ENCODE measurements at places on chromosomes 5 and 9.
A peak's percentile ranks its signal among the peaks of the same experiment; 100 is the strongest.

DNA sequence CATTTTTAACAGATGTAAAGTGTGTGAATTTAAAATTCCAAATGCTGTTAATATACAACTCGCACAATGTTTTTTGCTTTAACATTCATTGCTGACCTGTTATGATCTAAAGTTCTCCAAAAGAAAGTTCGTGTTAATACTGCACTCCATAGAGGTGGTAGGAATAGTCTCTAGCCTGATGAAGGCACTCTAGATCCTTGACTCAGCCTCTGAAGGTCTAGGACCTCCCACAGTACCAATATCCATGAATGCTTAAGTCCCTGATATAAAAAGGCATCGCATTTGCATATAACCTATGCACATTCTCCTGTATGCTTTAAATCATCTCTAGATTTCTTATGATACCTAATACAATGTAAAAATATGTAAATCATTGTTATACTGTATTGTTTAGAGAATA, 213.6 kb downstream of the EFNA5 start:
- DNase-seq, result no peak

DNA sequence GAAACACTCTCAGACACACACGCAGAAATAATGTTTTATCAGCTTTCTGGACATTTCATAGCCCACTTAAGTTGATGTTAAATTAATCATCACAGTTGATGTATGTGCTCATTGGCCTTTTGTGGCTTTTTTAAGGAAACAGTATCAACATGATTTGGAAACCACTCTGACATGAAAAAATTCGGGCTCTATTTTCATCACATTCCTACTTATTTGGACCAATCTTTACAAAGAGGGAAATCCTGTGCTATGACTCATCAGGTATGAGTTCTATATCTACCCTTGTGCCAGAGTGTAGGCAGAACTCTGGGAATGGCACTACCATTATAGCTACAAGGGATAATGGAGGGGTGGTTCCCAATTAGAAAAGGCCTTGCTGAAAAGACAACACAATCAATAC, 388.4 kb upstream of the PTGER4 start:
- peak; percentile 82 for DNase-seq

DNA sequence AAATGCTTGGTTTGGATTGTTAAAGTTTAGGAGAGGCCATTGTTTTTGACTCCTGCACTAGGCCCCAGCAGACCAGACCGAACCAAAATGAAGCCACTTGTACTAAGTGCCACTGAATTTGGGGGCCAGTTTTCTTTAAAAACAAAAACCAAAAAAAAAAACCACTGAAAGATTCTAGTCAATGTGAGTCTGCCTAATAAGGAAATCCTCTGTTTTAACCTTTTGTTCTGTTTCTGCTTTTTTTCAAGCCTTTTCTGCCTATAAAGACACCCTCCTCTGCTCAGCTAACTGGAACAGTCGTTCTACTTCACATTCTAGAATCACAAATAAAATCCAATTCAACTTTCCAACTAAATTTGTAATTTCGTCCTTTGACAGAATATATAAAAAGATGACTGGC, 64.9 kb downstream of the SERINC5 start:
- no peak for DNase-seq

DNA sequence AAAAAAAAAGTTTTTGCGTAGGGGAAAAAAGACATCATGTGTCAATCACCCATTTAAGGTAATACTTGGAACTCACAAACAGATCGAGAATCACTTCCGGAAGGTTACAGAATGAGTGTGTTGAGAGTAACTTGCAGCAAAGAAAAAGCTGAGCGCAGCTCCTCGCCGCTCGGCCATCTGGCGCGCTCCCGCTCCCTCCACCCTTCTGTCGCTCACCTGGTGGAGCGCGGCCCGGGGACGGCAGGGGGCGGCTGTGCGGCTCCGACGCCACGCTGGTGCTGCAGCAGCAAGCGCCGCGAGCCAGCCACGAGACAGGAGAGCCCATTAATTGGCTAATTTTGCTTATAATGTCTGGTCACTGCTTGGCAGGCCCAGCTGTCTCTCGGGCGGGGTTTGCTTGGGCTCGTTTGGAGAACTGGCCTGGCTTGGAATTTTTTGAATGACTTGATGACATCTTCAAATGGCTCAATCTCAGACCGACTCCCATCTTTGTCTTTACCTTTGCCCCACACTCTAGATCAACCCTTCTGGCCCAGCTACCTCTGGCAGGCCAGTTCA, 601.8 kb downstream of the CCDC171 start:
- DNase-seq, result no peak

GRCh38 chr5:15700373-15700772, 200.4 kb downstream of the FBXL7 start:
- DNase-seq, result no peak

DNA sequence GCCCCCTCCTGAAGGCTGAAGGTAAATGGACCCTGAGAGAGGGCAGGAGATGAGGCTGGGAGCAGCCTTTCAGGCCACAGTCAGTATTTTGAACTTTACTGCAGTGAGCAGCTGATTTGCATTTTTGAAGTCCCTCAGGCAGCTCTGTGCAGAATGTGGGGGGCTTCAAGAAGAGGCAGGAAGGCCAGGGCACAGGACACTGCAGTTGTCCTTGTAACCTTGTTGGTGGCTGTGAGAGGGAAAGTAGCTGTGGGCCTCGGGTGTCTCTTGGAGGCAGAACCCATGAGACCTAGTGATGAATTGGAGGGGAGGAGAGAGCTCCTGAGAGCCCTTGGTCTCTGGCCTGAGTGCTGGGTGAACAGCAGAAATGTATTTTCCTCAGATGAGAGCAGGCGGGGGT, 2.6 kb downstream of the CCDC180 start:
- no peak for DNase-seq

DNA sequence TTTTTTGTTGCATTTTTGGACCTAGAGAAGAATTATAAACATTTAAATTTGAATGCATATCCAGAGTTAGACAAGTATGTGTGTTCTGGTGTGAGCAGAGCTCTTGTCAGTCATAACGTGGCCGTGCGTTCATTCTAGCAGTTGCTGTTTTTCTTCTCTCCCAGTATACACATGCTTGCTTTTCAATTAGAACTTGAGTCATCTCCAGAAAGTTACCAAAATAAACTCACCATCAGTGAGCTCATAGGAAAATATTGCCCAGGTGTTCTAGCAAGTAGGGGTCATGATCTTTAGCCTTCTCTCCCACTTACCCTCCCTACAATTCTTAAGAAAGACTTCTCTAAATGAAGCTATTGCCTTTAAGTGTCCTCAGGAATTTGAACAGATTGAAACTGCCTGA, 247.5 kb upstream of the TUT7 start:
- DNase-seq, result no peak

DNA sequence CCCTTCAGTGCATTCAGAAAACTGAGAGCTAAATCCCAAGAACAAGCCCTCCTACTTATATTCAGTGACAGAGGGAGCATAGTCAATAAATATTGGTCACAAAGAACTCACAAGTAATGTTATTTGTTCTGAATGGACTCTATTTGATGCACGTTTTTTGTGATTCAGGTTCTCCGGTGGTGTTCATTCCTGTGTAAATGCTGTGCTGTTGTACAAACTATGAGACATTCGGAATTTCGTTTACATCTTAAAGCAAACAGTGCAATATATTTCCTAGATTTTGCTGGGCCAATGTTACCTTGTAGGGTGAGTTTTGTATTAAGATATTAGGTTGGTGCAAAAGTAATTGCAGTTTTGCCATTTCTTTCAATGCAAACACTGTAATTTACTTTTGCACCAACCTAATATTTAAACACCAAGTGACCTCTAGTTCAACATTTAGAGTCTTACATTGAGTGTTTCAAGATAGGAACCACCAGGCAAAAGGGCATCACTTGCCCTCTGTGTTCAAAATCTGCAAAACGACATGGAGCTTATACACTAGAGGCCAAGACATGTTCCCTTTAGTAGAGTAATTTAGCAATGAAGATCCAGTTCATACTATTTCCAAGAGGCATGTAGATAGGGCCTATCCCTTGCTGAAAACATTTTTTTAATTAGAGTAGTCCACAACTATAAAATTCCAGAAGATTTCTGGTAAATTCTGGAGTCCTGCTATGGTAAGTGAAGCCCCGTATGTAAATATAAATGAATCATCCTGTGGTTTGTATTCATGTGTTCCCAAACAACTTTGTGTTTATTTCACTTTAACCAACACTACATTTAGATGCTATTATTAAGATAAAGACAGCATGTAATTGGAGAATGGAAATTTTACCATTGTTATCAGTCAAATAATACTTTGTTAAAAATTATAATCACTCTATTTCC, 444.0 kb upstream of the PTGER4 start:
- DNase-seq, result no peak

DNA sequence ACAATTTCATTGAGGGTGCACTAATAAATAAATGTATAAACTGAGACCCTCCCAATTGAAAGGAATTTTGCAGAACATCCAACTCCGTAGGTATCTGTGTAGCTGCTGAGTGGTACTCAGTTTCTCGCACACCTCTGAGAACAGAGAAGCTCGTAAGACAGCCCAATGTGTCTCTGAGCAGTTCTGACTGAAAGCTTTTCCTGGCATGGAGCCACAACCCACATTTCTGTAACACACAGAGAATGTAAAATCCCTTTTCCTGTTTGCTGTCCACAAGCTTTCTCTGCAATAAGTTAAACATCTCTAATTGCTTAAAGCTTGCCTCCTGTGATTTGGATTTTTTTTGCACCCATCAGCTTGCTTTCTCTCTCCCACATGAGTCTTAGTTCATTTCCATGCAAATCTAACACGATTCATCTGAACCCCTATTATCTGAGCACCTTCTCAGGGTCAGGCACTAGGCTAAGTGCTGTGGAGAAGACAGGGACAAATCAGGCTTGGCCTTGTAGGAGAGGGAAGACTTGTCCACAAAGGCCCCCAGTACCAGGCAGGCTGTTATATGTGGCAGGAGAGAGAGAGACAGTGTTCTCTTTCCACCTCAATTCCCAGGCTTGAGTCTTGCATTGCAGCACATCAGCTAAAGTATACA, 44.2 kb upstream of the COL15A1 start:
- no peak for DNase-seq

- no peak for DNase-seq
Measured at GRCh38 chr9:86795047-86795442, 152.3 kb downstream of the GAS1 start.

DNA sequence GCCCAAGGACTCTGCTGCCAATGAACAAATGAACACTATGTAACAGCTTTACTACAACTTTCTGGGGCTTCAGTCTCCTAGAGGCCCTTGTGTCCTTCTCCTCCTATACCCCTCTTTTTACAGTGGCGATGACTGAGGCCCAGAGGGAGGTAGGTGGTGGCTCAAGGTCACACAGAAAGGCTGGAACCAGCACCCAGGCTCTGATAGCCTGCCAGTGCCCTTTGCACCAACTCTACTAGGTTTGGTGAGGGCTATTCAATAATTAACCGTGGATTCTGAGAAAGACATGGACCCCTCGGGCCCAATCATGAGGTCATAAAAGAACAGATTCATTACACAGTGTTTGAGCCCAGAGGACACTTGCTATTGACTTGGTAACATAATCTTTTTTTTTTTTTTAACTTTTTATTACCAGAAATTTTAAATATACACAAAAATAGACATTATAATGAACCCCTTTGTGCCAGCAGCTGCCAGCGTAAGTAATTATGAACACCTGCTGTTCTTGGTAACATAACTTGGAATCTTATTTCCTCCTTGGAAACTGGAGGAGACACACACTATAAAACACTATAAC, 6.1 kb upstream of the ALDH1B1 start:
- no peak for DNase-seq

- no peak for DNase-seq
Measured at GRCh38 chr9:128684325-128685199, 4.5 kb upstream of the SET start.

DNA sequence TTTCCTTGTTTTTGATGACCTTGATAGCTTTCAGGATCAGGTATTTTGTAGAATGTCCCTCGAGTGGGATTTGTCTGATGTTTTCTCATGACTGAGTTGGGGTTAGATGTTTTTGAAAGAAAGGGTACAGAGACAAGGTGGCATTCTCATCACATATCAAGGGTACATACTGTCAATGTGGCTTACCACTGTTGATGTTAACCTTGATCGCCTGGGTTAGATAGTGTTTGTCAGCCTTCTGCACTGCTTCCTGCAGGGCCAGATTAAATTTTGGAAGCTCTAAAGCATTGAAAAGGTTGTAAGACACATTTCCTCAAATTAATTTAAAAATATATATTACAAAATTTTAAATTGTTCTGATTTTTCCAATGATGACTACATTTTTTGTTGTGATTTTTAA, 287.4 kb upstream of the ACTBL2 start:
- DNase-seq, result no peak

GRCh38 chr5:181190711-181191525, 14.1 kb downstream of the TRIM7 start:
- DNase-seq, result no peak

DNA sequence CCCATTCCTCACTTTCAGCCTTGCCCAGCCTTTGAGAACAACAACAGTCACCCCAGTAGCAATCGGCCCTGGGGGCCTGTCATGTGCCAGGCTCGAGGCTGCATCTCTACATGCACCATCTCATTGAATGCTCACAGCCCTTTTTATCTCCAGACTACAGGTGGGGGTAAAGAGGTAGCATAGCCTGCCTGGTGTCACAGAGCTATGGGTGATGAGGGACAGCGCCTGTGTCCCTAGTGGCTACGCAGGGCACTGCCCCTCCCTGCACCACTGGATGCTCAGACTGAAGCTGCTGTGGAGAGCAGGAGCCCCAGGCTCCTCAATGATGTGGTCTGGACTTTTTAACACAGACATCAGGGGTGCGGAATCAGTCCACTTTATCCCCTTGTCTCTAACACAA, 2.8 kb downstream of the CAMK2A start:
- DNase-seq, result no peak

DNA sequence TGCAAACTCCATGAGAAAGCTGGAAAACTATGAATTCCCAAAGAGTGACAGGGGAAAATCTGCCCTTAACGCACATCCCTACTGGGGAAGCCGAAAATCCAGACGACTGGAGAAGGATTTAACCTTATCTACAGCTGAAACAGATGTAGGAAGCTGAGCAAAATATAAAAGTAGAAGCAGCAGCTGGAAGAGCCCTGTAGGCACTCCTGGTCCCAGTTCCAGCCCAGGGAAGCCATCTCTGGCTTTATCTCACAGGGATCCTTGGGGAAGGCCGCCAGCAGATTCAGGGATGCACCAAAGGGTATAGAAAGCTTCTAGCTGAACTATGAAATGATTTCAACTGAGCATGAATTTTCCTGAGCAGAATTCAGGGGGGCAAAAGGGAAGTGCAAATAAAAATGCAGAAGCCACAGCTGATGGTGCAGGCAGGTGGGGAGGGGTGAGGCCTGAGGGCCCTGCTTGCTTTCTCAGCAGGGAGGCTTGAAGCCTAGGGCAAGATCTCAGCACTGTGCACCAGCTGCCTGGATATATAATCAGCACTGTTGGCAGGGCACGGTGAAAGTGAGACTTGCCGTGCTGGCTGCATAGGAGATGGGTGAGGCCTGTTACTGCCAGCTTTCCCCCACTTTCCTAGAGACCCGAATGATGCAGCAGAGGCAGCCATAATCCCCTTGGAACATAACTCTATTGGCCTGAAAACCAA, 2019.5 kb upstream of the NUDT12 start:
- DNase-seq, result no peak

- DNase-seq, result no peak
Measured at GRCh38 chr5:31213257-31213656, 19.8 kb downstream of the CDH6 start.

GRCh38 chr9:127921557-127922120, 4.8 kb upstream of the ST6GALNAC4 start:
- DNase-seq, result no peak

GRCh38 chr9:30579810-30580209, 1804.6 kb upstream of the ACO1 start:
- no peak for DNase-seq

All from HS-27A (cell line).